ENCODE measurements at places on chromosomes 11 and 22.
A peak's percentile ranks its signal among the peaks of the same experiment; 100 is the strongest.

GRCh38 chr11:34351687-34352469, 5.9 kb downstream of the ABTB2 start:
- no peak for DNase-seq

DNA sequence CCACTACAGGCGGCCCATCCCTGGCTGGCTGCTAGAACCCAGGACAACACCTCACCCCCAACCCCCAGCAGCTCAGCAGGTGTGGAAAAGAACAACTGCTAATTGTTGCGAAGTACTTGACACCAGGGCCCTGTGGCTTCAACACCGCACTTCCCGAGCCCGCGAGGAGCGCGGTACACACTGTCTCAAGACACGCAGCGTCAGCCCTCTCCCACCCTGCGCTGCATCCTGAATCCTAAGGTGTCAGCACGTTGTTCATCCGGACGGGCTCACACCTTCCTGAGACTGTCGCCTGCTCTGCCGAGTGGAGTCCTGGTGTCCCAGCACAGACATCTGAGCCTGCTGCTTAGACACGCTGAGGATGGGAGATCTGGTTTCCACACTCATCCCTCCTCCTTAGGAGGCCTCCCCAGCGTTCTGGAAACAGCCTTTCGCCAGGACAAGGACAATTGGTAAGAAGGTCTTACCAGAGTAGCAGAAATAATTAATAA, 1336.2 kb downstream of the BRD1 start:
- no peak for DNase-seq

- DNase-seq = no peak
Observed at GRCh38 chr22:33337524-33337923, 279.3 kb upstream of the SYN3 start.

- DNase-seq = no peak
Observed at GRCh38 chr11:100994966-100995365, 134.6 kb downstream of the PGR start.

DNA sequence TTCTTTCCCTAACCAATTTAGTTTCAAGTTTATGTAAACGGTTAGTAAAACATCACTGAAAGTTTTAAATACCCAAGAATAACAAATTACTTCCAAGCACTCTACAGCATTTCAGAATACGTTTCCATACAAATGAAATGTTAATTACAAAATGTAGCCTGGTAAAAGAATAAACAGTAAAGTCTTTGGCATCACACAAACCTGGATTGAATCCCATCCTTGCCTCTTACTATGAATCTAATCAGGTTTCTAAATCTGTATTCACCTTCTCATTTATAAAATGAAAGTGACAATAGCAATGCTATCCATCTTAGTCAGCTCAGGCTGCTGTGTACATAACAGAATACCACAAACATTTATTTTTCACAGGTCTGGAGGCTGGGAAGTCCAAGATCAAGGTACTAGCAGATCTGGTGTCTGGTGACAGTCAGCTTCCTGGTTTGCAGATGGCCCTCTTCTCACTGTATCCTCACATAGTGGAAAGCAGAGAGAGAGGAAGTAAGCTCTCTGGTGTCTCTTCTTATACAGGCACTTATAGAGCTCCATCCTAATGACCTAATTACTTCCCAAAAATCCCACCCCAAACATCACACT, 19.2 kb downstream of the FAM168A start:
- no peak for DNase-seq

- DNase-seq = no peak
Observed at GRCh38 chr22:46476547-46476941, 60.9 kb downstream of the CELSR1 start.

- DNase-seq = no peak
Observed at GRCh38 chr22:44616882-44617655, 84.9 kb upstream of the PRR5 start.

- no peak for DNase-seq
Observed at GRCh38 chr11:111575740-111576139, 26.5 kb upstream of the SIK2 start.

- no peak for DNase-seq
Observed at GRCh38 chr22:19966908-19967750, 25.5 kb upstream of the TXNRD2 start.

DNA sequence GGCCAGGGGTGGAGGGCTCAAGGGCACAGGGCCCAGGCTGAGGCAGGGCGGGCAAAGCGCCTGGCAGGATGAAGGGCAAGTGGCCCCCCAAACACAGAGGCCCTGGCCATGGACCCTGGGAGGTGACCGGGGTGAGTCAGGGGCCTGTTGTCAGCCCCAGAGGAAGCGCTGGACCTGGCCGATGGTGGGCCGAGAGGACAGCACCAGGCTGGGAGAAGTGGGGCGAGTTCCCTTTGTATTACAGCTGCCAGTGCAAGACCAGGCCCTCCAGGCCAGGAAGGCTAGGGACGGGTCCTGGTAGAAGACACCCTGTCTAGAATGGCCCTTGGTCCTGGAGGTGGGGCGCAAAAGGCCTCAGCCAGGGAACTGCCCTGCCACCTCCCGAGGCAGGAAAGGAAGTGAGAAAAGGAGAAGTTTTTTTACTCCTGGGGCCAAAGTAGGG, 12.8 kb downstream of the CXCR5 start:
- no peak for DNase-seq

- DNase-seq = no peak
Observed at GRCh38 chr11:122309262-122309925, 193.4 kb upstream of the BLID start.

DNA sequence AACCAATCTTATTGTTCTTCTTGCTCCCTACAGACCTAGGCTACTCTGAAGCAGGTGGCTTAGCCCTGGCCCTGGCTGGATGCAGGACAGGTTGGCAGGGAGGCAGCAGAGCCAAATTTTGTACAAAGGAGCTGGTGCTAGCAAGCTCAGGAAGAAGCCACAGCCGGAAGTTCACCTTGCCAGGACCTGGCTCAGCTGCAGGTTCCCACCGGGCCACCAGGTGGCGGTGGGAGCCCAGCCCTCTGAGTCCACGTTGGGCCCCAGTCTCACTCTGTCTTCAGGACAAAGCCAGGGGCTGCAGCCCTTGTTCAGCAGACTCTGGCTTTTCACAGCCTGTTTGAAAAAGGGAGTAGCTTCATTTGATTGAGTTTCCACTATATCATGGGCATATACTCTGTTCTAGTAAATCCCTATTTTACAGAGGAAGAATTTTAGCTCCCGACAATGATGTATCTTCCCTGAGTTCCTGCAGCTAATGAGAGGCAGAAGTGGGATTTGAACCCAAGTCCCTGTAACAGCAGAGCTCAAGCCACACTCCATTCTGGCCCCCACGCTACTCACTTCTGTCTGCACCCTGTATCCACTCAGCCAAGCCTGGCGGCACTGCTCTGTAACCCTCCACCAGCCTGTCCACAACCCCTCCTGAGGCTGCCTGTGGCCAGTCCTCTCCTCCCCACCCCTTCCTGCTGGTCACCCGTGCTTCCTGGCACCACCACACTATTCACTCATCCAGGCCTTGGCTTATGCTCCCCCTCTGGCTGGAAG, 3.3 kb downstream of the TKFC start:
- DNase-seq = peak; percentile 36

- DNase-seq = no peak
Observed at GRCh38 chr11:76131671-76132631, 74.4 kb downstream of the WNT11 start.

GRCh38 chr11:116071241-116071640, 567.0 kb upstream of the CADM1 start:
- DNase-seq = no peak

GRCh38 chr22:29290061-29290460, 16.4 kb upstream of the GAS2L1 start:
- no peak for DNase-seq

DNA sequence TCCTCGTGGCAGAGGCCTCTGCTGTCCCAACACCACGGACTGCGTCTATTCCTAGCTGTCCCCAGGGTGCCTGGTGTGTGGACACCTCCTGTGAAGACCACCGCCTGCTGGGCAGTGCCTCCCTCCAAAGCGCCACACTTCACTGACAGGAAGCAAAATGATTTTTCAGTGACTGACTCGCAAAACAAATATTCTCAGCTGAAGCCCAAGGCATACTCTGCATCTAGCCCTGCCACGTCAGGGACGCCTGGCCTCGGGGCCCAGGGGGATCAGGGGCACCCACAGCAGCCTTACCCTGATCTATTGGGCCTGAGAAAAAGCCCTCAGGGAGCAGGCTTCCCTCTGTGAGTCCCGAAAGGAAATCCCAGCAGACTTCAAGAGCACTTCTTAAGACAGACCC, 2.2 kb downstream of the BRD1 start:
- DNase-seq = no peak

DNA sequence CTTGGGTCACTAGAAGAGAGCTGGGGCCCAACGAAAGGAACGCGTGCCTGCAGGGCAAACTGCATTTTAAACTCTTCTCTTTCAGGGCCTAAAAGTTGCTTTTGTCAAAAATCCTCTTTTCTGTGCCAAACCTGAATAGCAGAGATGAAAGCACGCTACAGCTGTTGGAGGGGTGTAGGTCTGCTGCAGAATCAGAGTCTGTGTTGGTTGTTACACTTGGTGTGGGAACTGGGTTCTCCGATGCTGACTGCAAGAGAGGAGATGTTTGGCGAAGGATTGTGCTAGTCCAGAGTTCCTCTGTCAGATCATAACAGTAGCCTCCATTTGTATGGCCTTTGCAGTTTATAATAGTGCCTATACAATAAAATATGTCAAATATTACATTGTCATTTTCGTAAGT, 41.8 kb downstream of the BARX2 start:
- DNase-seq = no peak

- peak; percentile 53 for DNase-seq
Observed at GRCh38 chr11:96306933-96307775, 35.8 kb downstream of the MAML2 start.

- DNase-seq = no peak
Observed at GRCh38 chr22:37776639-37777005, 31.1 kb upstream of the GCAT start.

GRCh38 chr11:2833051-2833715, 52.4 kb downstream of the CDKN1C start:
- DNase-seq = no peak

DNA sequence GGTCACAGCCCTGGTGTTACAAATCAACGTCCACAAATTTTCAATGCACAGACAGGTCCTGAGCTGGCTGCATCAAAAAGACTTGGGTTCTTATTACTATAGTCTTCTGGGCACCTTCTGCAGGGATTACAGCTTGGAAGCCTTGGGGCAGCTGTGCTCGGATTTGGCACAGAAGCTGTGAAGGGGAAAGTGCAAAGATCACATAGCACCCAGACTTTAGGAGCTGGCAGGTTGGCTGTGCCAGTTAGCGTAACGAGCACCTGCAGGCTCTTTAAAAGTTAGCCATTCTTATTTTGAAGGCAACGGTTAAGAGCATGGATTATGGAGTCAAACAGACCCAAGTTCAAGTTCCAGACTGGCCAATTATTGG, 100.4 kb downstream of the ARL14EP start:
- DNase-seq = no peak

DNA sequence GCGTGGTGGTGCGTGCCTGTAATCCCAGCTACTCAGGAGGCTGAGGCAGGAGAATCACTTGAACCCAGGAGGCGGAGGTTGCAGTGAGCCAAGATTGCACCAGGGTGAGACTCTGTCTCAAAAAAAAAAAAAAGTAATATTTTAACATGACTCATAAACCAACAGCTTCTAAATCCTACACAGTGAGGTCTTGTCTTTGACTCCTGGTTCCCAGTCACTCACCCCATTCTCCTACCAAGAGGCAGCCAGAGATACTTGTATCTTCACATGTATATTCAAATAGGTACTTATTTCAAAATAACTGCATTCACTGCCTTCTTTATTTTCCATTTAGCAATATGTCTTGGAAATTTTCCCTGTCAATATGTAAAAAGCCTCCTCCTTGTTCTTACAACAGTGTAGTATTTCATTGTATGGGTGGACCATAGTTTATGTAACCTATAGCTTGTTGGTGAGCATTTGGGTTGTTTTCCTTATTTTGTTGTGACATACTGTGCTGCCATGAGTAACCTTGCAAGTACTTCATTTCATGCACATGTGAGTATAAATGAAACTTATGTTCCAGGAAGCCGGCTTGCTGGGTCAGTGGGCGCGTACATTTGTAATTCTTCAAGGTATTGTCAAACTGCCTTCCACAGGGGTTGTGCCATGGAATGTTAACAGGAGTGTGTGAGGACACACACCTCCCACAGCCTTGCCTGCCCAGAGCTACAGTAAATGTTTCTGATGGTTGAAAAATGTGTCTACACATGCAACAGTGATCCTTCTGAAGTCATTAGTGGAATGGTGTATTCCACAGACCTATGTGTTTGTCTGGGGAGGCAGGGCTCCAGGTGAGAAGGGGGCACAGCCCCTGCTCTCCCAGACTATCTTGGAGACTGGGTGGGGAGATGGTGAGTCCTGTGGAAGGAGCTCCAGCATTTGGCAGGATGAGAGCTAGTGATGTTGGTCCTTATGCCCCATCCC, 47.9 kb downstream of the OSBP2 start:
- no peak for DNase-seq

DNA sequence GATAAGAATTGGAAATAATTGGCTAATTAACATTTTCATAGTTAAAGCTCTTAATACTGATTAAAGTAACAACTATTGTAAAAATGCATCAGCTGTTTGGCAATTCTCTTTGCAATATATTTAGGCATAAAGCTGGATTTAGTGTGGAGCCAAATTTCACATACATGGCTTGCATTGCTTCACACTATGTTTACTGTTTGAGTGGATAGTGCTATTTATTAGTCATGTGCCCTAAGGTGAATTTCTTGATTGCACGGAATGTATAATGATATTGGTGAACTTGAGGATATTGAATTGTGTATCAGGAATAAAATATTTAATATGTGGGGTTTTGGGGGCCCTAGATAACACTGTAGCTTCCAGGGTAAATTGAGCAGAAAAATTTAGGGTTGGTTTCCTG, 100.9 kb downstream of the AASDHPPT start:
- DNase-seq = no peak

GRCh38 chr22:39938509-39939111, 21.6 kb upstream of the TMA7B start:
- DNase-seq = no peak

- no peak for DNase-seq
Observed at GRCh38 chr11:64529559-64530520, 61.2 kb upstream of the SLC22A12 start.

- DNase-seq = no peak
Observed at GRCh38 chr11:63869171-63869591, 30.3 kb downstream of the MARK2 start.

- DNase-seq = no peak
Observed at GRCh38 chr11:2567026-2567671, 122.3 kb downstream of the KCNQ1 start.

Measured in bone marrow (tissue), 2 donors.